ENCODE measurements at places on chromosomes 5 and 9.

DNA sequence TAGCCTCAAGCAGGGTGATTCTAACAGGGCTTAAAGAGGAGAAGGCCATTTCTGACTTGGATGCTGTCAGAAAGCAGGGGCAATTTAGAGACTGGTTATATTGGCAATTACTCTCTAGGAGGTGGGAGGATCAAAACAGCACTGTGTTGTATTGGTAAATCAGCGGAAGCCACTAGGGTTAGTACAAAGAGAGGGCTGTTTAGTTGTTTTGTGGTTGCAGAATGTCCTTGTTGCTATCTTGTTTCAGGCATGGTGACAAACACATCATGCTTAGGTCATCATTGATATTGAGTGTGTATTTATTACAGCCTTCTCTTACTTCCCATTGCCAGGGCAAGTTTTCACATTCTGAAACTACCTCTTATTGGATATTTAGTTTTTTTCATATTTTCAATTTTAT, 165.3 kb downstream of the TAF11L14 start:
- DNase-seq, result no peak

DNA sequence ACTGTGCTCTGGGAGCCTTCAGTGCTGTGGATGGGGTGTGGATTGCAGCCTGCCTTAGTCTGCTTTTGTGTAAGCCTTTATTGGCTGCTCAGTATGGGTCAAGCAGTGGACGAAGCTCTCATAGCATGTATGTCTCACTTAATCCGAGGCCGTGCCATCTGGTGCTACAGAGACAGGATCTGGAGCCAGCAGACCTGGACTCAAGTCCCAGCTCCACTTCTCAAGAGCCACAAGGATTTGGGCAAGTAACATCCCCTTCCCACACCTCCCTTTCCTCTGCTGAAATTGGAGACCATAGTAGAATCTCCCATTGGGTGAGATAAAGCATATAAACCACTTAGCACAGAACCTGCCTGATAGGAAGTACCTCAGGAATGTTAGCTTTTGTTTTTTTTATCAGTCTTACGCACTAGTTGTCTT, 23.4 kb upstream of the LECT2 start:
- DNase-seq, result no peak

DNA sequence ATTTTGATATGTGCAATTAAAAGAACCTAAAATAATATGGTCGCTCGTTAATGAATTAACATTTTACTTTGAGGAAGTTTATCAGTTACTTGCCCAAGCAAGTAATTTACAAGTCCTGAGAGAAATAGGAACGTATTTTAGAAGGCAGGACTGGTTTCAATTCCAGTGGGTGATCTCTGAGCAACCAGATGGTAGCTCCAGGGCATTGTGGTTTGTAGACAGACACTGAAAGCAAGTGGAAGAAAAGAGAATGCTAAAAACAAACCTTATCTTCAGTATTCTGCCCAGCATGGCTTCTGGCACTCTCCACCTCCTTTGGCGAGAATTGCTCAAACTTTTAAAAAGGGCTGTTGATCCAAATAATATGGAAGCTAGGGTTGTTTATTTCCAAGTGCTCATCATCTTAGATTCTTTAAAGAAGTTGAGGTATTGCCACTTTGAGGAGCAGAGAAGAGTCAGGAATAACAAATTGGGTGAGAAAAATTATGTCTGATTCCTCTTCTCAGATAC, 31.8 kb upstream of the ERAP2 start:
- no peak for DNase-seq

GRCh38 chr5:75545131-75545530, 33.4 kb downstream of the POLK start:
- no peak for DNase-seq

GRCh38 chr5:35233121-35233520, 2.8 kb upstream of the PRLR start:
- no peak for DNase-seq

GRCh38 chr5:53488195-53488722, 7.8 kb downstream of the FST start:
- no peak for DNase-seq

- DNase-seq, result no peak
Observed at GRCh38 chr5:172640822-172641358, at the start of gene NEURL1B. NEURL1B (plus strand) TSS chr5:172641263; CDS start chr5:172641407, 144 bp downstream.

GRCh38 chr9:25427898-25428297, 250.3 kb downstream of the TUSC1 start:
- DNase-seq, result no peak

DNA sequence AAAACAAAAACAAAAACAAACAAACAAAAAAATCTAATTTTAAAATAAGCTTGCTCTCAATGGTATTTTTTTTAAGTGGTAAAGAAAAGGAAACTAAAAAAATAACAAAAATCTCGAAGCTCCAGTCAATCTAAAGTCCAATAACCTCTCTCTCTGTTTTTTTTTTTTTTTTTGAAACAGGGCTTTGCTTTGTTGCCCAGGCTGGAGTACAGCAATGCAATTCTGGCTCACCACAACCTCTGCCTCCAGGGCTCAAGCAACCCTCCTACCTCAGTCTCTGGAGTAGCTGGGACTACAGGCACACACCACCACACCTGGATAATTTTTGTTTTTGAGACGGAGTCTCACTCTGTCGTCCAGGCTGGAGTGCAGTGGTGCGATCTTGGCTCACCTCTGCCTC, 25.9 kb upstream of the GLDC start:
- DNase-seq, result no peak

DNA sequence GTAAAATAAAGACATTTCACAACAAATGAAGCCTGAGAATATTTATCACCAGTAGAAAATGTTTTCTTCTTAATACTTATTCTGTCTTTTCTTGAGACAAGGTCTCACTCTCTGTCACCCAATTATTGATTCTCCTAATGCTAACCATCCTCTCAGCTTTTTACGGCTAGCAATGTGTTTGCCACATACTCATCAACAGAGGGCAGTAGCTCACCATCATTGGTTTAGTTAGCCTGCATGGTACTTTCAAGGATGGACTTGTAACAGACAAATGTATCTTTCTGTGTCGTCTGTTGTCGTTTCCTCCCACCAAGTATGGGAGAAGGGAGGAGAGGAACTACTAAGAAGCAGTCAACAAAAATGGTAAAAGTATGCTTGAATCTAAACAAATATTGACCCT, 5.9 kb upstream of the ACO1 start:
- DNase-seq, result no peak

DNA sequence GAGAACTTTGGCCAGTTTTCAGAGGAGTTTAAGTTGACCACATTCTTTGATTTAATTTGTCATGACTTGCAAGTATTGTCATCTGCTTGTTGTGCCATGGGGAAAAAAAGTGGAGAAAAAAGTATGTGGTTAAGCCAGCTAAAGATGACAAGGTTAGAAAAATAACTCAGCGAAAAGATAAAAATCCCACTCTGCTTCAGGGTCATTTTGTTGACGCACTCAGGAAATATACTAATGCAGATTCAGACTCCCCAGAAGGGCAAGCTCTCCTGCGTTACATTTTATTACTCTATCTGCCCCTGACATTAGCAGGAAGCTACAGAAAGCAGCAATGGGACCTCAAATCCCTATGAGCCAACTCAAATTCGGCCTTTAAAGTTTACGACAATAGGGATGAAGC, 27.6 kb upstream of the TESK1 start:
- DNase-seq, result no peak

- DNase-seq, result no peak
Observed at GRCh38 chr5:96926276-96926675, 9.6 kb upstream of the LNPEP start.

DNA sequence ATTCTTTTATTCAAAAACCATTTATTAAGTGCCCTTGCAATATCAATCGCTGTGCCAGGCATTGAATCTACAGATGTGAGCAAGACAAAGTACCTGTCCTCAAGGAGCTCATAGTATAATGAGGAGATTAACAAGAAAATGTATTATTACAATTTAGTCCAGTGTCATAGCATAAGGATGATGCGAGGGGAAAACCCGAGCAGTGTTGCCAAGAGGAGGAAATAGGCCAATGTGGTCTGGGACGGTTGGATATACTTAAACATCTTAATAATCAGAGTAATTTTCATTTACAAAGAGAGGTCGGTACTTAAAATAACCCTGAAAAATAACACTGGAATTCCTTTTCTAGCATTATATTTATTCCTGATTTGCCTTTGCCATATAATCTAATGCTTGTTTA, 18.5 kb downstream of the CD274 start:
- no peak for DNase-seq

DNA sequence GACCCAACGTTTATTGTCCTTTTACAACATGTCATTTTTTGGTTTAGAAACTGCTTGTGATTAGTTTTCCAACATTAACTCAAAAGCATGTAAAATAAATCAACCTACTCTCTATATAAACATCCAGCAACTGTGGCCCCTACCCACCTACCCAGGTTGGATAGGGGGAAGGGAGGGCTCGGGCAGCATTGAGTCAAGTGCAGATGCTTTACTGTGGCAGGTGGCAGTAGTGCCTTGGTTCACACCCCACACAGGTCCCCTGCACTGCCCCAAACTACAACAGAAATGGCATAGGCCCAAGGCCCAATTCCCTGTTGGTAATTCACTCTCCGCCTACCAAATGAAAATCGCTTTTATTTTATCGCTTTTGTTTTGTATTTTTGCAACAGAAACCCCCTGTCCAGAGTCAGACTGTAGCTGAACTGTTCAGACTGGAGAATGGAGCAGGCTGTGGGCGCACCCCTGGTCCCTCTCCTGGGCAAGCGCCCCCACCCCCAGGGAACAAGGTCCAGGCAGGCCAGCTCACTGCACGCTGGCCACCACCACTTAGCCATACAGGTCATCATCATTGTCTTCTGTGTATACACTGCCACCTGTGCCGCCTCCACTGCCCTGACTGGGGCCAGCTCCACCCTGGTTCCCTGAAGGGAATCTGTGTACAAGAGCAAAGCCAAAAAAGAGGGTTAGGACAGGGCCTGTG, 15.7 kb downstream of the VCP start:
- no peak for DNase-seq

DNA sequence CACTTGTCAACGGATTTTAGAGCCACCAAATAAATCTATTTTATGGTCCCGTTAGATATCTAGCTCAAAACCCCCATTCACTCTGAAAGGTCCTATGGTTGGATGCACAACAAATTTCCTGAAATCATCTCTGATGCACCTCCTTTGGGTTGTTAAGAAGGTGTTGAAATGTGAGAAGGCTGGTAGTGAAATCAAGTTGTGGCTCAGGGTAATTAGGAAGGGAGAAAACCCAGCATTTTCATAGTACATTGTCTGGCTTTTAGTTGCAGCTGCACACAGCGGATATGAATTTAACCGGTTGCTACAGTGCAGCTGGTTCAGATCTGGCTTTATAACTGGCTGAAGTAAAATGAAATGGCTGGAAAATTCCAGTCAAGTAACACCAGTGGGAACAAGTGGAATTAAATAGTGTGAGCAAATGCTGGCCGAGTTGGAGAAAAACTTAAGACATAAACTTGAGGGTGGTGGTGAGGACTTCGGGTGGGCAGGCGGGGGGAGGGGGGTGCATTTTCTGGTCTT, 17.6 kb downstream of the RGMB start:
- no peak for DNase-seq

DNA sequence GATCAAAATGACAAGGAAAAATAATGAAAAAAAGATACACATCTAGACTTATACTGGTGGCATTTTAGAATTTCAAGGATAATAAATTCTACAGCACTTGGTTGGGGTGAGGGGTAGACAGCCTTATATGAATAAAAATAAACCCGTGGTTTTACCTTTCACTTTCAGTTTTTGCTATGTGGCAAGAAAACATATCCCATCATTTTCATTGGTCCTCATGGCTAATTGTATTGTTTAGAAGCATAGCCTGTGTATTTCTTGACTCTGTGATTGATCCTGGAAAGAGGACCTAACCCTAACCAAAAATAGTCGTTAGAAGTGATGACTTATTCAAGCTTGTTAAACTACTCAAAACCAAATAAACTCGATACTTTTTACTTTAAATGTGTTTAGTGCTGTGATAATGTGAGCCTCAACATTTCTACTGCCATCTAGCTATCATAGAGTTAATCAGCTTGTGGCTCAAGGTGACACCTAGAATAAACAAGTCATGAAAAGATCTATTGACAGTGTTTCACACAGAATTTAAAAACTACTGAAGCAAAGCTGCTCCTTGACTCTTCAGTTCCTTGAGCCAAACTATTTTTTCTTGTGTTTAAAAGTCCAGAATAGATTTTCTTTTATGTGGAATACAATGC, 153.3 kb upstream of the IZUMO3 start:
- no peak for DNase-seq

Data from stimulated activated CD4-positive, alpha-beta T cell treated with anti-CD3 and anti-CD28 coated beads, TNF-alpha, amount 100 ng/mL, for 24 hours (primary cell).